AG04449 (cell line): ENCODE measurements at places on chromosomes 11 and 22.

GRCh38 chr11:41351825-41352224, 107.6 kb downstream of the LRRC4C start:
- DNase-seq = no peak

- no peak for DNase-seq
Measured at GRCh38 chr11:121557348-121557747, 104.6 kb upstream of the SORL1-AS1 start.

DNA sequence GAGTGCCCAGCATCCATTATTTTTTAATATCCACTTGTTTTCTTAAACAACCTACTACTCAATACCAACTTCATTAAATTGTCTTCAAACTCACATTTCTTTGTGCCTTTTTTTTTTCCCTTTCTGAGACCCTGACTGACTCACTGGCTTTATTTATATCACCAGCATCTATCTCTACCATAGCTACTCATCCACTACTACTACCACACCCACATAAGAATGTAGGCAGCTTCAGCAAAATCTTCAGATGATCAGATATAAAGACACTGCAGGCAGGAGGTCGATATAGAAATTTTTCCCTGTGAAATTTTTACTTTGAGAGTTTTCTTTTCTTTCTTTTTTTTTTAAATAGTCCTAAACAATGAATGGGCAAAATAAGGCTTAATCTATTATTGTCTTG, 2.2 kb downstream of the OR56B1 start:
- DNase-seq = no peak

GRCh38 chr11:540583-541432, 3.5 kb downstream of the LRRC56 start:
- no peak for DNase-seq

DNA sequence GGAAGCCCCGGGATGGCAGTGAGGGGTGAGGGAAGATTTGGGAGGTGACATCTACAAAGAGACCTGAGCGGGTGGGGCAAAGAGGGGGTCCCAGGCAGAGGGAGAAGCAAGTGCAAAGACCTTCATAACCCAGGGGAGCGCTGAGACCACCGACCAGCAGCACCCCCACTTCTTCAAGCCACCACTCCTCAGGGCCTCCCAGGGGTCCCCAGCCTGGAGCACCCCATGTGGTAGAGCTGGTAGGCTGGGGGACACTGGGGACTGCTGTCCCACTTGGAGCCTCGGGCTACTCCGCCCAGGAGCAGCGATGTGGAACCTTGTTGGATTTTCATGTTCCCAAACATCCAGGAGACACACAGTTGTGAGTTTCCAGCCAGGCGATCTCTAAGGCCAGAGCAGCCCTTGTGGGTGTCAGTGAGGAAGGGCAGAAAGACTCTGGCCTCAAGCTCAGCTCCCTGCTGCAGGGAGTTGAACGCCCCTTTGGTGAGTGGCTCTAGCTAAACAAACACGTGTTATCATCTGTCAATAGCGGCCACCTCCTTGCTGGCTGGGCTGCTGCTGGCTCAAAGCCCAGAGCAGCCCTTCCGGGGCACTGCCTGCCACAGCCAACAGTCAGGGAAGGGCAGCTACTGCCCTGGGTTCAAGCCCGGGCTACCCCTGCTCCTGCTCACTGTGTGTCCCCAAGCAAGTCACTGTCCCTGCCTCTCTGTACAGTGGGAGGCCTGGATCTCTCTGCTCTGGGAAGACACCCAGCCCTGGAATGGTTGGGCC, 25.7 kb upstream of the CHKA start:
- no peak for DNase-seq

- no peak for DNase-seq
Measured at GRCh38 chr22:37503850-37504249, 15.4 kb downstream of the CARD10 start.

- DNase-seq = no peak
Measured at GRCh38 chr11:74682731-74683278, 48.4 kb downstream of the CHRDL2 start.

DNA sequence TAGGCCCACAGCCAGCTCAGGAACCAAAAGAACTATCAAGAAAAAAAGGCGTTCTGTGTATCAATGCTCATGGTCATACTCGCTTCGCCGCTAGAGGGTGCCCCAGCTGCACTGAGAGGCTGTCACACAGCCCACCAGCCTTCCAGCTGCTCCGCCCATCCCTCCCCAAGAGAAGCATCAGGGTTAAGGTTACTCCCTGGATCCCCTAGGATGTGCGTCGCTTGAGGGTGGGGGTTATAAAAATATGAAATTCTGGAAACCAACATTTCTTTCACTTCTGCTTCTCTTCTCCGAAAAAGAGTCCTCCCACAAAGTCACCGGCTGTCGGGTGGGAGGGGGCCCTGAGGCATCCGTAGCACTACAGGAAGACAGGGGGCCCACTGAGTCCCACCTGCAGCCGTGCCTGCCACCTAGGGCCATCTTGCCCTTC, 1.7 kb downstream of the CBX6 start:
- DNase-seq = no peak

DNA sequence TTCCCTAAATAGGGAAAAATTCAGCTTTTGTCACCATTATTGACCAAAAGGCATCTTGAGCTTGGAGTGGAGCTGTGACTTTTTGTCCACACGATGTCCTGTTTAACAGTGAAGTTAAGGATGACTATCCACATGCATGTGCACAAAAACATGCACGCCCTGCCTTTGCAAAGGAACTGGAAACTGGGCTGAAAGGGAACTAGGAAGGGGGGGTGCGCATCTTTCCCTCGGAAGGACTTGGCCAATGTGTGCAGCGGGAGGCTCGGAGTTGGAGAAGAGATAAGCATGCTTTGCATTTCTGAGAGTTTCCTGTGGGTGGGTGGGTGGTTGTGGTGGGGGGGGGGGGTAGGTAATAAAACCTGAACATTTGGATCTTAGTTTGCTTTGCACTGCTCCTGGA, 411 bp upstream of the KIRREL3 start:
- DNase-seq = no peak

DNA sequence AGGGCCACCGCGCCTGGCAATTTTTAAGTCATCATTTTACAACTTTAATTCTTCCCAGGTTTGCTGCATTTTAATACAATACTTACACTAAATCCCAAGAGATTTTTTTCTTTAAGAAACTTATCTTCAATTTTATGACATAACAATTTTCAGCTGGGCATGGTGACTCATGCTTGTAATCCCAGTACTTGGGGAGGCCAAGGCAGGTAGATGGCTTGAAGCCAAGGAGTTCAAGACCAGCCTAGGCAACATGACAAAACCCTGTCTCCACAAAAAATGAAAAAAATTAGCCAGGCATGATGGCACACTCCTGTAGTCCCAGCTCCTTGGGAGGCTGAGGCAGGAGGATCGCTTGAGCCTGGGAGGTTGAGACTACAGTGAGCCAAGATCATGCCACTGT, 38.8 kb downstream of the CLDN25 start:
- no peak for DNase-seq
